ENCODE measurements at places on chromosomes 2 and 18.

- peak; percentile 68 for DNase-seq
Observed at GRCh38 chr2:150621526-150622213, 134.2 kb upstream of the RND3 start.

- no peak for DNase-seq
Observed at GRCh38 chr2:43569921-43570320, 25.9 kb downstream of the THADA start.

DNA sequence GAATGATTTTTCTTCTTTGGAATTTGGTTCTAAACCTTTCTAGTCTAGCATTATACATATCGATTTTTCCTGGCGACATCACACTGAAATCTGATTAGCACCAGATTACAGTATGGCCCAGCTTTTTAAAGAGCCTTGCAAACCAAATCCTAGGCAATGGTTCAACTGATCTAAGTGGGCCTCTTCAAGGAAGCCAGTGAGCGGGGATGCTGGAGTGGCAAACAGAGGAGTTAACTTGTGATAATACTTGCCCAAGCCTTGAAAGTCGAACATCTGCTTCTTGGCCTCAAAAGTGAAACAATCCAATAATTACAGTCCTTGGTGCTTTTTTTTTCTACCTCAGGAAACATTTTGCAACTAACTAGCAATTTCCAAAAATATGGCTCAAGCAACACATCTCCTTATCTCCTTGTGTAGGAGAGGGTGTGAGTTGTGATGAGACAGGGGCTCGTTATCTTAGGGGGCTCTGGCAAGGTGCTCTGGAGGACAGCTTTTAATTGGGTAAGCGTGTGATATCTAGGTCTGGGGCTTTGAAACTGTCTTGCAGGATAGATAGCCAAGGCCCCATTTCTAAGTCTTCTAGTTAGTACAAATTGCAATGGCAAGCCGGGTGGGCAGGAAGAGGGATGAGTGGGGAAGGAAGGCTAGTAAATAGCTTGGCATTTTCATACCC, 240.2 kb upstream of the CCDC68 start:
- peak; percentile 53 for DNase-seq

GRCh38 chr2:143296089-143296488, 166.9 kb downstream of the ARHGAP15 start:
- no peak for DNase-seq

- DNase-seq: peak; percentile 89
Observed at GRCh38 chr2:74658516-74658915, 4.5 kb downstream of the SEMA4F start.

GRCh38 chr18:74230922-74231714, 60.6 kb downstream of the CYB5A start:
- no peak for DNase-seq

GRCh38 chr2:11726384-11726783, 20.0 kb upstream of the LPIN1 start:
- DNase-seq: no peak

DNA sequence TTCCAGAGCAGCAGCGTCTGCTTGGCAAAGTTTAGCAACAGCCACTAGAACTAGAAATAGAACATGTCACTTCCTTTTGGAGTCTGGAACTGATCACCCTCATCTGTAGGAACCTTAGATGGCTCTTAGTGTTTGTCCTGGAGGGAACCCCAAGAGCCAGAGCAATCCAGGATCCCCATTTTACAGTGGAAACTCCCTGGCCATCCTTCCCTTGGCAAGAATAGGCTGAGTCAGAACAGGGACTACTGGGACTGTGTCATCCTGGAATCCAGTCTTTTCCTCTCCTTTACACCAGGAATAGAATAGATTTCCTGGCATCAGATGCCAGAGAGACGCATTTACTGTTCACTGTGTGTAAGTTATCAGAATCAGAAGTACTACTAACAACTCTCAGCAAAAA, 33.2 kb upstream of the GRHL1 start:
- DNase-seq: peak; percentile 22

DNA sequence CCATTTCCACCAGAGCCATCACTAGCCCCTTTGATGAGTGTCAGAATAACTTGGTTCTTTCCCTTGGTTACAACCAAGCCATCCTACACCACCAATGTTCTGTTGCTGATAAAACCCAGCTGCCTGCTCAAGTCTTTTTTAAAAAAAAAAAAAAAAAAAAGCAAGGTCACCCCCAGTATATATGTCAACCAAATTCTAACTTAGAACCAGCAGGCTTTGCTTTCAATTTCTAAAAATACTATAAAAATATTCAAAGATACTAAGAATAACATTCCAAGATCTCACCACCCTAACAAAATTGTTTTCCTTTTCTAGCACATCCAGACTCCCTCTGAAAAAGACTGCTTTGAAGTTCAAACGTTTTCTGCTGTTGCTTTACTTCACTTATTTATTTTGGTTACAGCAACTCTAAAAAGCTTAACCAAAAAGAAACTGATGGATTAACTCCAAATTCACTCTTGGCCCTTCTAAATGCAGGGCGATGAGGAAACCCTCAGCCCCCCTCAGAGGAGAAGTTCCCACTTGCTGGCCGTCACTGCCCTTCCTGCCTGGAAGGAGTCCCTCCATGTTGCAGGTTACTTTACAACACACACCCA, 10.9 kb downstream of the UXS1 start:
- DNase-seq: no peak

GRCh38 chr2:2131075-2131789, 199.8 kb downstream of the MYT1L start:
- DNase-seq: no peak

DNA sequence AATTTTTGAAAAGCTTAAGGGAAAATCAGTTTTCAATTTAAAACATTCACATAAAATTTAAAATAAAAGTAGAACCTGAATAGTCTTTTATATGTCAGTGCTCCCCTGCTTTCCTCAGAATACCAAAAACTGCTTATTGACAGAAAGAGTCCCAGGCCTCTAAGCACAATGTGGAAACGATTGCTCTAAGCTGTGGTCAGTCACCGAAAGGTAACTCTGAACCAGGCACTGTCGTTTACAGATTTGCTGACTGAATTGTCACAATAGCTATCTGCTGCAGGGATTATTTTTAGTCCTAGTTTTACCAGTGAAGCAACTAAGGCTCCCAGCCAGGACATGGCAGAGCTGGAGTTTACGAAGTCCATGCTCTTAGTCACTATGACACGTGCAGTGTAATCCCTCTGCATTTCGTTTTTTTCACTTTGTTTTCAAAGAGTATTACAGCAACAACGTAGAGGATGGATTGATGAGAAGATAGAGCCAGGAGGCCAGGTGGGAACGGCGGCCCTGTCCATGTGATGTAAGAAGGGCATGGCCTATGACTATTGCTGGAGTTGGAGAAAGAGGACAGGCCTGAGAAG, 28.1 kb upstream of the TMEM247 start:
- DNase-seq: peak; percentile 61

DNA sequence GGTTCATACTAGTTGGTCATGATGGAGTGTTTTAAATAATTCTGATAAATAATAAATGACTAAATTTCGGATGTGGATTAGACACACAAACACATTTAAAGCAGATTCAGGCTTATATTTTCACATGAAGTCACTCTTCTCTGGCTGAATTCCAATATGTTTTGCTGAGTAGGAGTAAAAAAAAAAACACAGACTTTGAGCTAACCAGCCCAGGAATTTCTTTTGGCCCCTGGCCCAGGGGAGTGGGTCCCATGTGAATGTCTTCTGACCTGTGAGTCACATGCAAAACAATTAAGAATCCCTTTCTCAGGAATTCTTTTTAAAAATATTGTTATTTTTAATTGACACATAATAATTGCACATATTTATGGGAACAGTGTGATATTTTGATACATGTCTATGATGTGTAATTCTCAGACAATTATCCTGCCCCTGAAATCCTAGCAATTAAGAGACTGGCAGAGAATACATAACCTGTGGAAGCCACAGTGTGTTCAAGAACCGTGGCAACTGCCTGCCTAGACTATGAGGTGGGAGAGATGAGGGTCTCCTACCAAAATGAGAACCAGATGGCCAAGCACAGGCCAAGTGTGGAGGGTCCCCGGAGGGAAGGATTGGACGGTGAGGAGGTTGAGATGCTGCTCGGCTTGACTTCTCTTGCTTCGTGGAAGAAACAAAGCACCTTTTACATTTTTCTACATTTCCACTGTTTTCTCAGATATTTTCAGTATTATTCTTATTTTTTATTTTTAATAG, 236.4 kb downstream of the PIEZO2 start:
- peak; percentile 41 for DNase-seq

DNA sequence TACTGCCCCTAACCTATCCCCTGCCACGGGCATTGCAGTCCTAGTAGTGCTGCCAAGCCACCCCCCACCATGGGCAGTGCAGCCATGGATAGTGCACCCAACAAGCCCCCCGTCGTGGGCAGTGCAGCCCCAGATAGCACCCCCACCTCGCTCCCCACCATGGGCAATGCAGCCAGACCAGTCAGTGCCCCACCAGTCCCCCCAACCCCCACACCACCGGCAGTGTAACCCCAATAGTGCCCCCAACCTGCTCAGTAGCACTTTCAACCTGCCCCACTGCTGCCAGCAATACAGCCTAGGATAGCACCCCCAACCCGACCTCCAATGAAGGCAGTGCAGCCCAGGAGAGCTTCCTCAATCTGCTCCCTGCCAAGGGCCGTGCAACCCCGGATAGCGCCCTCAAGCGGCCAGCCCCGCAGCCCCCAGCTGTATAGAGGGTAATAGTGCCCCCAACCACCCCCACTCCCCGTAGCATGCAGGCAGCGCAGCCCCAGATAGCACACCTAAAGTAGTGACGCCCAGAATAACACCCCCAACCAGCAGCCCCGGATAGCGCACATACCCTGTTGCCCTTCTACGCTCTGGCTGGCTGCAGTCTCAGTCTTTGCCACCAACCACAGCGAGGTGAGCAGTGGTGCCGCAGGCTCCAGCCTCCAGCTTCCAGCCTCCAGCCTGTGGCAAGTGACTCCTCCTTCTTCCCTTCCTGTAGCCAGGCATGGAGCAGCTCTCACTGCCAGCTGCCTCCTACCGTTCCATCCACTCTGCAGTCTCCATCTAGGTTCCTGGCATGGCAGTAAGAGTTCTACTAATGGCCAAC, 45.4 kb upstream of the ANKRD62 start:
- DNase-seq: no peak

DNA sequence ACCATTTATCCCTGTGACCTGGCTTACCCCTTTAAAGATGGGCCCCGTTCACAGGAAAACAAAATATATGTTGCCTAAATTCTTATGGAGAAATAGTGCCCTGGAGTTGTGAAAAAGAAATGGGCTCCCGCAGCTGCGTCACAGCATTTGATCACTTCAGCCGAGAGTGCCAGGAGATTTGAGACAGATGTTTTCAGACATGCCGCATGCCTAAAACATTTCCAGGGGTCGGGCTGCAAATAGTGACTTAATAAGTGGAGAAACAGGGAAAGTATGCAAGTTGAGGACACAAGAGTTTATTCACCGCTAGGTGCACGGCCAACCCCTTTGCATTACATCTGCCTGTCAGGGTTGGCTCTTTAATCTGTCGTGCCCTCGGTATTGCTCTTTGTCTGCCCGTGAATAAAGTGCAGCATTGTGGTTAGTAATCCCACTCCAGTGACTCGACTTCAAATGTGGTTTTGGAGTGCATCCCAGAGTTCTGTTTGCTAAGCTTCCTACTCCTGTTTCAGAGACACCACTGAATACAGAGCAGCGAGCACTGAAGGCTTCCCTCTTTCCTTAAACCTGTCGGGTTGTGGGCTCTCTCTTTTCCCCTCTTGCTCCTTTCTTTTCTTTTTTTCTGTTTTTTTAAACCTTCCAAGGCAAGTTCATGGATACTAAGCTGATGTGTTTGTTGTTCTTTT, 187.5 kb downstream of the LTBP1 start:
- peak; percentile 99 for DNase-seq

- no peak for DNase-seq
Observed at GRCh38 chr2:30798536-30798991, 8.7 kb downstream of the CAPN13 start.

- DNase-seq: no peak
Observed at GRCh38 chr2:200962811-200963123, 693 bp downstream of the ORC2 start.

GRCh38 chr2:189542145-189542882, 38.3 kb downstream of the SLC40A1 start:
- no peak for DNase-seq

DNA sequence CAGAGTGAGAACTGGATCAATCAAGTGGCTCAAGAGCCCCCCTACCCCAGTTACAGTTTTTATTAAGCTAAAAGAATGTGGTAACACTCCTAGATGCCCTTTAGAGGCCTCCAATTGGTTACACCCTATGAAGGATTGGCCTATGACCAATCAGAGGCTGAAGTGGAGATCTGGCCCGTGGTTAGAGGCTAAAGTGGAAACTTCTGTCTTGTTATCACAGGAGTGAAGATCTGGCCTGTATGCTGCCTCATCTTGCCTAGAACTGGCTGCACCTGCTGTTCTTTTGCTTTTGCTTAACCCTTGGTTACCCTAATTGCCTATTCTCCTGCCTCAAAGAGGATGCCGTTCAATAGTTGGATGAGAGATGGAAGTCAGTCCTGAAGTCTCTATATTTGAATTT, 100.1 kb upstream of the MAP2 start:
- no peak for DNase-seq

- DNase-seq: no peak
Observed at GRCh38 chr18:7514796-7515440, 52.2 kb upstream of the PTPRM start.
